ENCODE measurements at places on chromosomes 5 and 9. TPM values are rescaled to one million over a fixed set of nuclear protein-coding genes. Genes with fewer than 3 reads are reported as not detected.

GRCh38 chr9:135551031-135551430 is 5.1 kb downstream of the OBP2A start:
- DNase-seq, result peak; percentile 55

GRCh38 chr9:108386859-108387384 is 468.9 kb downstream of the ACTL7B start:
- DNase-seq, result peak; percentile 38

GRCh38 chr5:14552017-14552416 is 29.6 kb upstream of the OTULINL start:
- no peak for DNase-seq

- DNase-seq, result no peak
Observed at GRCh38 chr5:5678909-5679308, 256.4 kb downstream of the ICE1 start.

DNA sequence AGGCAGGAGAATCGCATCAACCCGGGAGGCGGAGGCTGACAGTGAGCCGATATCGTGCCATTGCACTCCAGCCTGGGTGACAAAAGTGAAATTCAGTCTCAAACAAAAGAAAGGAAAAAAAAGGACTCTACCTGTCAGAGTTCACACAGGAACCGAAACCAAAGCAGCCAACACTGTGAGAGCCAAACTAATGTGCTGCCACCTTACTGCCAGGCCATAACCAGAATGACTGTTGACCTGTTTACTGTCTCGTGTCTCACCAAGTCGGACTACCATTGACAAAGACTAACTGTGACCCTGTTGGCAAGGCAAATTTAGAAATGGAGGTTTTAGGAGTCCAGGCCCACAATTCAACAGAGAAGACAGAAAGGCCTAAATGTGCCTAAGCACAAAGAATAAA is 112.4 kb downstream of the ANXA2R start:
- no peak for DNase-seq

The GPX8 gene
- total RNA-seq, result 83.7 TPM

The ACOT12 gene
- not detected for total RNA-seq

The IFNK gene
- total RNA-seq, result not detected
